ENCODE measurements at places on chromosomes 1 and 21. TPM values are rescaled to one million over a fixed set of nuclear protein-coding genes. Genes with fewer than 3 reads are reported as not detected.

DNA sequence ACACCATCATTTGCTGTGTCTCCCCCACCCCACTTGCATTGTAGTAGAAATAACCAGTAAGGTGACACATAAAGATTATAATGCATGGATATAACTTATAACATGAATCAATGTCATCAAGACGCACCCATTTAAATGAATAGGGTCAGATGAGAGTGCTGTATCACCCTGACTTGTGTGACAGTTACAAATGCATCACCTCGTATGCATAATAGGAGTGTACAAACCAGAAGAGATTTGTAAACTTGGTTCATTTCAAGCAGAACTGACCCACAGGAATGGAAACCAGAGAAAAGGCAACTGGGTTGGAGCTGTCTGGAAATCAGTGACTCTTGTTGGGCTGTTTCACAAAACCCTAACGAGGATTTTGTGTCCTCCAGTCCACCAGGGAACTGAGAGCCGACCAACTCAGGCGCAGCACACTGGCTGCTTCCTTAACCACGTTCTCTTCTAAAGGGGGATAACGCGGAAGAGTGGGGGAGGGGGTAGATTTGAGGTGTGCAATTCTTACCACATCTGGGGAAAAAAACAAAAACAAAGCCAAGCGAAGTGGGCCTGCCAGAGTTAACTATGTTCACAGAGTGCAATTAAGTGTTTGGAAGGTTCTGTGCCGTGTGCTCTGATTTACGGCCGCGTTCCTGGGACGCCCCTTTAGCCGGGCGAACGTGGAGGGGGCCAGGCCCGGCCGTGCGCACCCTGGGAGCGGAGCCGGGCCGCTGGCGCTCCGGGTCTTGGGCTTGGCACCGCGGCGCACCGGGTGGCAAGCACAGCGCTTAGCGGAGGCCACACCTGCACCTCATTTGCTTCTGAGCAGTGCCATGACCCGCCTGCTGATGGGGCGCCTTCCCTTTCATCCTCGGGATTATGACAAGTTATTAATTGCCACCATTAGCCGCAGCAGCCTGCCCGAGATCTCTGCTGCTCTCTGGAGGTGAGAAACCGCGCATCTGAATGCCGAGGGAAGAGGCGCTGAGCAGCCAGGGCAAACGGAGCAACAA, 248.8 kb upstream of the FOXD3 start:
- no peaks in the 10 kb centered on the region for H3K4me1 ChIP-seq
- no peak for DNase-seq
- peaks cover 39% of the 10 kb centered on the region for H3K27me3 ChIP-seq
- no peak overlapping the region for H3K4me3 ChIP-seq

DNA sequence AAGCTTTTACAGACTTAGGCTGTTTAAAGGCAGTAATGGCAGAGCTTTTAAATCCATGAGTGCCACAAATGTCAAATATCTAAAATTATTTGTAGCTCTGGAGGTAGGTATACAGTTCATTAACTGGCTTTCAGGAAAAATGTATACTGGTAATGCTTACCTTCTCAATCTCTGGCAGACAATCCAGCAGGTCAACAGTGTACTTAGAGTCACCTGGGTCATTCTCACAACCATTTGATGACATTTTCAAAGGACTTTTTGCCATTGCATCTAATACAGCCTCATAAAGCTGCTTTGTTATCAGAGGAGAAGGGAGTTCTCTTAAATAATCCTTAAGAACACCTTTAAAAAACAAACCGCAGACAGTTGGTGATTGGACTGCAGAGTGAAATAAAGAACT, 31.9 kb downstream of the SYDE2 start:
- no peak for DNase-seq
- H3K4me1 ChIP-seq = peaks cover 14% of the 10 kb centered on the region
- no peaks in the 10 kb centered on the region for H3K36me3 ChIP-seq
- H3K4me3 ChIP-seq = no peak overlapping the region
- H3K27me3 ChIP-seq = no peaks in the 10 kb centered on the region

DNA sequence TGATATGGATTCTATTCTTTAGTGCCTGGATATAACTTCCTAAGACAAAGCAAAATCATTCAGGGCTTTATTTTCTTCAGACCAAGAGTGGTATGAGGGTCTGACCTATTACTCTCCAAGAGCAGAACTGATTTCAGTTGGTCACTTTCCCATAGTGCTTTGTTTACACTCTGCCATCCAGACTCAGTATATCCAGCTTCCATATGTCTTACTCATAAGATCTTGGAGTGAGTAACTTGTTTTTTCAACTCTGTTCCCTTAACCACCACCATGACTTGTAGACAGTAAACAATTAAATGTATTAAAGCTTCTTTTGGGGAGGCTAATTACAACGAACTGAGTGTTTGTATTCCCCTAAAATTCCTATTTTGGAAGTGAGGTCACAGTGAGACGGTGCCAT, 83.4 kb downstream of the USP24 start:
- H3K36me3 ChIP-seq = peaks cover 56% of the 10 kb centered on the region
- H3K27ac ChIP-seq = no peak overlapping the region
- H3K4me1 ChIP-seq = peaks cover 17% of the 10 kb centered on the region
- H3K27me3 ChIP-seq = no peaks in the 10 kb centered on the region

DNA sequence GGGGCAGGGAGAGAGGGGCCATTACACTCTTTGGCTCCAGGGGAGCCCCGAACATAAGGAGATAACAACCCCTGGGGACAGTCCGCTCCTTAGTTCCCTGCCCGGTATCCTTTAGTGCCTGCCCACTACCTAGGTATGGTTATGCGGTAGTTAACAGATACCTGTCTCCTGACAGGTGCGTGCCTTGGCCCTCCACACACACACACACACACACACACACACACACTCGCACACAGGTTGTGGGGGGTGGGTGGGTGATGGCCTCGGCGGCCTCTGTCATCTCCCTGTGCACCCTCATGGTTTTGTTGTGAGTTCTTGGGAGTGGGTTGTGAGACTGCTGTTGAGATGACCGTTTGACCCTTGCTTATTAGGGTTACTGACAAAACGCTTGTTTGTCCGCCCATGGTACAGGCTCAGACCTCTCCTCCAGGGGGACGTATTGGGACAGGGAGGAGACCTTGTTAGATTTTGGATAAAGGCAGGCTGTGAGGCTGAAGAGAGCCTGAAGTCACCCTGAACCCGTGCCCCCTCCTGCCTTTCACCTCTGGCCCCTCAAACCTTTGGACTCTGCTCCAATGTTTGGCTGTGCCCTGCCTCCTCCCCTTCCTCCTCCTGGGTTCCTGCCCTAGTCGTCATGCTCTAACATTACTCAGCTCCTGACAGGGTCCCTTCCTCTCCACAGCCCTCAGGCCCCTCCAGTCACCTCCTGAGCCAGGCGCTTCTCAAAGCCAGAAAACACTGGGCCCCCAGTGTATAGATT, 979 bp downstream of the RASSF5 start:
- no peak overlapping the region for H3K27ac ChIP-seq
- H3K4me3 ChIP-seq = peak overlapping the region; percentile 58
- no peak for DNase-seq
- peaks cover 48% of the 10 kb centered on the region for H3K4me1 ChIP-seq

GRCh38 chr1:26239936-26240335, 5.9 kb downstream of the CEP85 start:
- no peak overlapping the region for H3K27ac ChIP-seq
- DNase-seq = no peak
- H3K4me3 ChIP-seq = no peak overlapping the region
- no peaks in the 10 kb centered on the region for H3K27me3 ChIP-seq
- H3K36me3 ChIP-seq = peaks cover 46% of the 10 kb centered on the region
- H3K4me1 ChIP-seq = peaks cover 34% of the 10 kb centered on the region

- H3K27ac ChIP-seq = peak within 1 kb of the TSS; percentile 74
- peaks cover 43% of the 10 kb centered on the region for H3K36me3 ChIP-seq
- peak within 1 kb of the TSS; percentile 60 for H3K4me3 ChIP-seq
- H3K4me1 ChIP-seq = peaks cover 67% of the 10 kb centered on the region
These were observed at the start of gene SLAMF7 for GRCh38 chr1:160739098-160739511. TSS of gene SLAMF7 (plus strand) at chr1:160739247. CDS start at chr1:160739302, 55 bp downstream.

DNA sequence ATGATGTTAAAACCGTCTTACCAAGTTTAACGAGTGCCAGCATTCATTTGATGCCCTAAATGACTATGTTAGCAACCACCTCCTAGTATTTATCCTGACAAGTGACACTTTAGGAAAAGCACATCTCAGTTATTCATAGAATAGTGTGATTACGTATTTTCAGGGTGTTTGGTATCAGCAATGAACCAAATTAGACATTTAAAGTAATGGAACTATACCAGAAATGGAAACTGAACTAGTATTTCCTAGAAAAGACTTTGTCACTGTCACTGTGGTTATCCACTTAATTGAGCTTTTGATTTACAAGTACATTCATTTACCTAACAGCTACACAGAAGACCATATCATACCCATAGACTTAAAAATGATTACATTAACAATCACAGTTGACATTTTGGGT, 3.6 kb upstream of the IL12RB2 start:
- peaks cover 3% of the 10 kb centered on the region for H3K36me3 ChIP-seq
- H3K27ac ChIP-seq = peak overlapping the region; percentile 89
- H3K4me3 ChIP-seq = peak overlapping the region; percentile 28
- no peaks in the 10 kb centered on the region for H3K27me3 ChIP-seq
- peaks cover 59% of the 10 kb centered on the region for H3K4me1 ChIP-seq

DNA sequence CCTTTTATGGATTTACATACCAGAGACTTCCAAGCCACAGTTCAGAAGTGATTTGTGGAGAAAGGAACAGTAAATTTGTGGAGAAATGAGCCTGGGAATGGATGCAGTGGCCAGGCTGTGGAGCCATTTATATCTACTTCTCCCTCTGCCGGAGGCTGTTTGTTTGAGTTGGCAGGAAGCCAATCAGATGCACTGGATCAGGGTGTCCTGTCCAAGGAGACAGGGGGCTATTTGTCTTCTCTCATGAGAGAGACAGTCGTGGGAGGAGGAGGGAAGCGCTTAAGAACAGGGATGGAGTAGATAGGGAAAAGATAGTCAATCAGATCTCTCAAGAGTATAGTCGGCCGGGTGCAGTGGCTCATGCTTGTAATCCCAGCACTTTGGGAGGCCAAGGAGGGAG, 2.8 kb upstream of the HAPLN2 start:
- no peaks in the 10 kb centered on the region for H3K4me1 ChIP-seq
- H3K36me3 ChIP-seq = no peaks in the 10 kb centered on the region
- H3K27ac ChIP-seq = no peak overlapping the region
- H3K27me3 ChIP-seq = peaks cover 61% of the 10 kb centered on the region
- no peak overlapping the region for H3K4me3 ChIP-seq

- no peaks in the 10 kb centered on the region for H3K27me3 ChIP-seq
- DNase-seq = no peak
- peaks cover 83% of the 10 kb centered on the region for H3K36me3 ChIP-seq
- H3K4me1 ChIP-seq = peaks cover 73% of the 10 kb centered on the region
- no peak overlapping the region for H3K4me3 ChIP-seq
These were observed 5.8 kb downstream of the PLEKHO1 start for GRCh38 chr1:150155413-150156071.

DNA sequence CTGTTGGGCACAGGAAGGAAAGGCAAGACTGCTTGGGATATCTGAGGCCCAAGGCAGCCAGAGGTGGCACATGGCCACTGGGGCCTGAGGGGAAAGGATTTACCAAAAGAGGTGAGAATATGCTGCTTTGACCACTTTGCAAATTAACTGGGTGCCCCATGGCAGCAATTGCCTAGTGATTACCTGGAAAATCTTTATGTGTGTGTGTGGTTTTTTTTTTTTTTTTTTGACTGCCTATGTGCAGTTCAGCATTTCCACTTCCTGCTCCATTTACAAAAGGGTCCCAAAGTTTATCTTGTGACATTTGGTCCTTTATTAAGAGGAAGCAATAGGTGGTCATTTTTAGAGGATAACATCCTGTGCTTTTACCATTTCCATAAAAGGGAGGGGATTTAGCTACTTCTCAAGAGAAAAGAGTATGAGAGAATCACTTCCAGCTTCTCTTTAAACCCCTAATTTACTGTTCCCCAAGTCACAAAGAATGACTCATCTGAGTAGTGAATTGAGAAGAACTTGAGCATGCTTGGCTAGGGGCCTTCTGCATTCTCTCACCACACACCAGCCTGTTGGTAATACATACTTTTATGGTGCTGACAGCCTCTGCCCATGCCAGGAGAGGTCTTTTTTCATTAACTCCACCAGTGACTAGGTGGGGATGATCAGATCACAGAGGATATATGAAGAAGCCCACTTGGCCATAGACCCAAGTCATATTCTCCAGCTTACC, 52.1 kb downstream of the SYDE2 start:
- peak overlapping the region; percentile 50 for H3K27ac ChIP-seq
- no peak overlapping the region for H3K4me3 ChIP-seq
- DNase-seq = peak; percentile 21
- H3K4me1 ChIP-seq = peaks cover 37% of the 10 kb centered on the region
- H3K36me3 ChIP-seq = peaks cover 1% of the 10 kb centered on the region
- no peaks in the 10 kb centered on the region for H3K27me3 ChIP-seq

DNA sequence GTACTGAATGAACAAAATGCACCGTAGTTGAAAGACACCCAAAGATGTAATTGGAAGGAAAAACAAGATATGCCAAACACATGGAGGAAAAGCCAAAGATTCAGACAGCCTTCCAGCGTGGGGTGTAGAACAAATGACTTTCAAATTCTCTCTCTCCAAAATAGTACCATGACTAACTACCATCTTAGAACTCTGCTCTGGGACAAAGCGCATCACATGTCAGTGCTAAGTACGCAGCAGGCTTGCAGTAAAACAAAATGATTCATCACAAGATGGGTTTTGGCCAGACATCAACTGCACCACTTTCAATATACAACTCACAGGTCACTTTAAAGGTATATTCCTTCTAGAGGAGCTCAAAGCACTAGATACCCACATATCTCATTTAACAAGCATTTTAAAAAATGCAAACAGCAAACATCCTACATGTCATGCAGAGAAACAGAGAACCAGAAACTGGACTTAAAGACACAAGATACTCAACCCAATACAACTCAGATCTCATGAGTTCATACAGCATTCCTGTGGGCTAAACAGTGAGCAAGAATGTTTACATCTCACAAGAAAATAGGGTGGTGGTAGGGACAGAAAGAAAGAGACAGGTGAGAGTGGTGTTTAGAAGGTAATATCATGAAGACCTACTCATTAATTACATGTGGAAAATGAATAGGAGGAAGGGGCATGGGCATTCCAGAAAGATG, 75.7 kb downstream of the BCAR3 start:
- H3K27ac ChIP-seq = no peak overlapping the region
- H3K4me3 ChIP-seq = no peak overlapping the region
- peaks cover 17% of the 10 kb centered on the region for H3K4me1 ChIP-seq
- H3K36me3 ChIP-seq = no peaks in the 10 kb centered on the region

- H3K4me3 ChIP-seq = no peak overlapping the region
- H3K36me3 ChIP-seq = no peaks in the 10 kb centered on the region
- H3K27me3 ChIP-seq = no peaks in the 10 kb centered on the region
These were observed 82.9 kb downstream of the CENPF start for GRCh38 chr1:214685906-214686305.

GRCh38 chr1:117609471-117609911, 3.6 kb downstream of the TENT5C start:
- H3K4me3 ChIP-seq = no peak overlapping the region
- peaks cover 2% of the 10 kb centered on the region for H3K27me3 ChIP-seq
- H3K36me3 ChIP-seq = peaks cover 28% of the 10 kb centered on the region
- no peak overlapping the region for H3K27ac ChIP-seq

DNA sequence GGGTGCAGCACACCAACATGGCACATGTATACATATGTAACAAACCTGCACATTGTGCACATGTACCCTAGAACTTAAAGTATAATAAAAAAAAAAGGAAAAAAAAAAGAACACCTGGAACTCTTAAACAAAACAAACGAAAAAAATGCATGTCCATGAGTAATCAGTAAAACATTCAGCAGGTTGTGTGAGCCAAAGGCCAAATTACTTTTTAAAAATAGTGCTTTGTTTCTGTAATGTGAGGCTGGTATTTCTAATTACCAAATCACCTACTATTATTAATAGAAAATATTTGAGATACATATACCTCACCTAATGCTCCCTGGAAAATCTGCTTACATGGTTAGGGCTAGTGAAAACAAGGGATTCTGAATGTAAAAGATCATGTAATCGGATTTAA, 294.4 kb upstream of the NR5A2 start:
- peaks cover 4% of the 10 kb centered on the region for H3K27me3 ChIP-seq
- no peak overlapping the region for H3K27ac ChIP-seq
- no peak overlapping the region for H3K4me3 ChIP-seq

CFAP74 gene
- not detected for total RNA-seq

OR2M3 gene
- not detected for total RNA-seq

C1QTNF12 gene
- 1.2 TPM for total RNA-seq

C8B gene
- total RNA-seq = not detected

NPPB gene
- total RNA-seq = not detected

Measured in activated CD4-positive, alpha-beta T cell treated with anti-CD3 and anti-CD28 coated beads, Interleukin-2, amount 10 ng/mL, durations not matched to agents 7 days and 5 days (primary cell).